ENCODE measurements at places on chromosomes 5 and 9.
A peak's percentile ranks its signal among the peaks of the same experiment; 100 is the strongest.

- no peak for DNase-seq
Observed at GRCh38 chr5:9720361-9720760, 90.2 kb upstream of the TAS2R1 start.

GRCh38 chr5:1068204-1068894, 43.5 kb downstream of the SLC12A7 start:
- DNase-seq, result no peak

- no peak for DNase-seq
Observed at GRCh38 chr5:56350011-56350596, 117.0 kb upstream of the ANKRD55 start.

DNA sequence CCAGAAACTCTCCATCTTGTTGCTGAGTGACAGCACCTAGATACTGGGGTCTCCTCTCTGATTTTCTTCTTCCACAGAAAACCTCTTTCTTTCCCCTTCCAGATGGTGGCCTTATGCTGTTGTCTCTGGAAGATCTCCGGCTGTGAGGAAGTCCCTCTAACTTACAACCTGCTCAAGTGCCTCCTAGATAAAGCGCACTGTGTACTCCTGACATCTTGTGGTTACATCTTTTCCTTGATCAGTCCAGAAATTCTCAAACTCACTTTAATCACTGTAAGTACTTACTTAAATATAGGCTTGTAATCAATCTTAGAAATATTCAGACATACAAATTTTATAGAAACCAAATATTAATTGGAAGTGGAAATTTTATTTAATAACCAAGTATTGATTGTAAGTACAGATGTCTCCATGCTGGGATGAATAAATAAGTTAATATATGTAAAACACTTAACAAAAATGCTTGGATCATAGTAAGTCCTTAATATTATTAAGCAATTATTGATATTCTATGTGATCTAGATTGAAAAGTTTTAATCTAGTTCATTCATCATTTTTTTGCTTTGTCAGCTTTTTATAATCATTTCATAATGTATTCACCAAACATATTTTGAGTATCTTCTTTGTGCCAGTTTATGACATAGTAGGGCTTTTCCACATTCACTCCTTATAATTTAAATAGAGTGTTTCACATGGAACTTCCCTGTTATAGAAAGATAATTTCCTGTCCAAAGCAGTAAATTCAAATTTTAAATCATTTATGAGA, 1381.4 kb upstream of the CDH6 start:
- DNase-seq, result peak; percentile 1

- DNase-seq, result peak; percentile 23
Observed at GRCh38 chr5:133460172-133460758, 152.1 kb downstream of the FSTL4 start.

DNA sequence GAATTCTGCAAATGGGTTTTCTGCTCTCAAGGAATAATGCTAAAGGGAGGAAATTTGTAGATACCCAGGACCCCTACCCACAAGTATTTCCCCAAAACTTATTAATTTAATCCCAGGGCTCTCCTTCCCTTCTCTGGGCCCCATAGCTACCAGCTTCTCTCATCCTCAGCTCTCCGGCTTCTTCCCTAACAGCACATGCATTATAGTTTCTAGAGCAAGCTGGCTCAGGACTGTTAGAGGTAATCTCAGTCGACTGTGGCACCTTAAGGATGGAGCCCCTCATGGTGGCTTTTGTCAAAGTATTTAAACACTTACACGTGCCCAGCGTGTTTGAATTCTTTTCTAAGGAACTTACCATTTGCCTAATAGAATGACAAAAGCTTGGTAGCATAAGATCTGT, 252.5 kb upstream of the GAS1 start:
- DNase-seq, result no peak

DNA sequence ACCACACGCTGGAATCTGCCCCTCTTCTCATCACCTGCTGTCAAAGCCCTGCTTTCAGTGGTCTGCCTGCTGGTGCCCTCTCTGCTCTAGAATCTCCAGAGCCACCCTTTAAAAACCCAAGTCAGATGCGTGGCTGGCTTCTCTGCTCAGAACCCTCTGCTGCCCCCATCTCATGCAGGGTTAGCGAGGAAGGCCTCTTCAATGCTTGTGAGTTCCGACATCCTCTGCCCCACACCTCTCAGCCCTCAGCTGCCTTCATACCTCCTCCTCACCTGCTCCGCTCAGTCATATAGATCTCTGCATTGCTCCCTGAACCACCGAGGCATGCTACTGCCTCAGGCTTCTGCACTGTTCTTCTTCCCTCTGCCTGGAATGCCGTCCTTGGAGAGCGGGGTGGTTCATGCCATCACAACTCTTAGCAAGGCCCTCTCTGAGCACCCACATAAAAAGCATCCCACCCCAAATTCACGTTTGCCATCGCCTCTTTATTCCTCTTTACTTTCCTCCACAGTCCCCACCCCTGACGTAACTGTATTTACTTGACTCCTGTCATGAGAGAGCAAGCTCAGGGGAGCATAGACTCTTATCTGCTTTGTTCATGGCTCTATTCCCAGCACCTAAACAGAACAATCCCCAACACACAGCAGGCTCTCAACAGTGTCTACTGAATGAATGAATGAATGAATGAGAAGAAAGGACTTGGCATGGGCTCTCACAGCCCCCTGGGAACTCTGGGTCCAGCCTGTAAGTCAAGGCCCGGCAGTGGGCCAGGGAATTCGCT, 10.4 kb downstream of the SHB start:
- DNase-seq, result no peak

- DNase-seq, result no peak
Observed at GRCh38 chr9:119788921-119789320, 419.7 kb upstream of the BRINP1 start.

- DNase-seq, result no peak
Observed at GRCh38 chr9:120734607-120735410, 20.5 kb upstream of the MEGF9 start.

DNA sequence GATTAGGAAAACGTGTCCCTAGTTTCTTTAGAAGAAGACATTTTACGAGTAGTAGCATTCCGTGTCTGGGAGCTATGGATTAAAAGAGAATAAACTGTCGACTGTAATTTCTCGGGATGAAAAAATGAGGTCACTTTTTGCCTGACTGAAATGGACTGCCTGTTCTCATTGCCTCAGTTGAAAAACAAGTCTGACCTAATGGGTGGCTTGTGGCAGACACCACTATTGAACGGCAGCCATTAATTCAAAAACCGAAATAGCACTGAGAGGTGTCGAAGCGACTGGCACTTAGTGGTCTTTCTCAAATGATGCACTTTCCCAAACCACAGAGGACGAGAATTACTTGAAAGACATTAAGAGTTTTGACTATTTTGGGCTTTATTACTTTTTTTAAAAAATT, 35.4 kb downstream of the OSTF1 start:
- DNase-seq, result no peak

Data from AG08395 (cell line).